ENCODE measurements at places on chromosomes 7 and 10.

DNA sequence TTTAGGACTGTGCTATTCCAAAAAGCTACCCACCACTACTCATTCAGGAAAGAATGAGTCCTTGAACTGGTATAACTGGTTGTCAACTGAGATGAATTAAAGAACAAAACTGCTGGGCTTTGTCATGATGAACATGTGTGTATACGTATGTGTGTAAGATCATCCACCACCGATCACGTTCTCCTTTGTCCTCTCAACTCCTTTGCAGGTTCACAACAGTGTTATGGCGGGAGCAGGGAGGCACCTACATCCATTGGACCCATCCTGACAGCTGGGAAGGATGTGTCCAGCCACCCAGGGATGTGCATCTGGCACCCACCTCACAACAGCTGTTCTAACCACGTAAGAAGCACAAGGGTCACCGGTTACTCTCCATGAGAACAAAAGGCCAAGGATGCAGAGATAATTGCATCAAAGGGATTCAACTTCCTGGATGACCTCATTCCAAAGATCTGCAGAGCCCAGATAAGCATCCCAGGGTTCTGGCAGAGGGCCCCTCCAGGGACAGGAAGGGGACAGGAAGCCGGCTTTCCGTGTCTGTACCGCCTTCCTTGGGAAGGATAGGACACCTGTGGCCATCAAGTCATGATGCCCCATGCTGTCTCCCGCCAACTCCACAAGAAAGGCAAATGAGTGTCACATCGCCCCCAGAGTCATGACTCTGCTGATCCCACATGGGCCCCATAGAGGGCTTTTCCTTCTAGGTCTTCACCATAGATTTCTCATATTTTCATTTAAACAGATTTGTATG is 66.1 kb downstream of the STEAP1B start:
- DNase-seq, result no peak

GRCh38 chr10:12181065-12181775 is 14.5 kb downstream of the NUDT5 start:
- DNase-seq, result peak; percentile 62

DNA sequence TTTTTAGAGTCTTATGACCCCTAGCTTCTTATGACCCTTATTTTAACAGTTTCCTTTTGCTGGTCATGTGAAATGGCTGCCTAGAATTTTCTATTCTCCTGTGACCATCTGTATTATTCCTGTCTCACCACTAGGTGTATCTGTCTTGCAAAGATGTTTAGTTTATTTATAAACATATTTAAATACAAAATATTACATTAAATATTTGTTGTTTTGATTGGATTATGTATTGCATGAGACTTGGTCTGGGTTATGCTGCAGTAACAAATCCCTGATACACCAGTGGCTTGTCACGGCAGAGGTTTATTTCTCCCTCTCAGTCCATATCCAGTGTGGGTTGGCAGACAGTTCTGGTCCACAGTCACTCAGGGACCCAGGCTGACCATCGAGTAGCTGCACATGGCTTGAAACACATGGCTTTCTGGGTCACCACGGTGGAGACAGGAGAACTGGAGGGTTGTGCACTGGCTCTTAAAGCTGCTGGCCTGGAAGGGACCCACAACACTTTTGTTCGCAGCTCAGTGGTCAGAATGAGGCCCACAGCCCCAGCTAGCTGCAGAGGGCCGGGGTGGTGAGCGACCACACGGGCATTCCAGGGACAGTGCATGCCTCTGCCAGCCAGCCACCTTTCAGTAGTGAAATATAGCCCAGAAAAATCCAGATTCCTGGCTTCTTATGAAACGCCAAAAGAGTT is 7.4 kb downstream of the RASSF4 start:
- DNase-seq, result no peak

DNA sequence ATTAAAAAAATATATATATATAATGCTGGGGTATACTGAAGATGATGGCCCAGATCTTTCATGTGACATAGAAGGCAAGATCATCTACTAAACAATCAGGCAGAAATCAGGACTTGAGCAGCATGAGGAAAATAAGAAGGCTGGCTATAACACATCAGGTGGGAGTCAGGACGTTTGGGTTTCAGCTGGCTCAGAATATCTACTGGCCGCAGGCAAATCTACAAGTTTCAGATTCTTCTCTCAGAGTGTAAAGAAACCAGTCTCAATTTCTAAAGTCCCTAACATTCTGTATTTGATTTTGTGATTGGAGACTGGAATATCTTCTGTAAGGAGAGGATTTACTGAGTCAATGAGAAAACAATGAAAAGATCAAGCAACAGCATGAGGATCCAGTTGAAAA is 37.7 kb upstream of the FAM3C start:
- DNase-seq, result no peak

DNA sequence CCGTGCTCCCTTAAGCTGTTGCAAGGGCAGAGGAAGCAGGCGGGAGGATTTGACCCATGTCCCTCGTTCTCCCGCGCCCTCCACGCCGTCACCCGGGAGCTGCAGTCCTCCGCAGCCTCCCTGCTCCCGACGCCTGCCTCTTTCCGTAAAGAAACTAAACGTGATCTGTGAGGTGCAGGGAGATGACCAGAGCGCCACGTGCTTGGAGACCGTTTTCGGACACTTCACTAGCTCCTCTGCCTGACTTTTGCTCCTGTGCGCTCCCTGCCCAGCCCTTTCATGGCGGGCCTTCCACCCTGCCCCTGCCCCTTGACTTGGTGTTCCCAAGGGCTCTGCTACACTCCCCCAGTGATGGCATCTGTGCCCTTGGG is 171.2 kb downstream of the LSM5 start:
- DNase-seq, result no peak

GRCh38 chr10:86077271-86077670 is 289.3 kb downstream of the GRID1 start:
- no peak for DNase-seq

Measured in activated T-helper 1 cell treated with anti-CD3 and anti-CD28 coated beads, Interleukin-12 subunit alpha, Interleukin-12 subunit beta, Interleukin-2, Interleukin-4 antibody, amounts not matched to agents 30 ng/mL and 10 ng/mL and 1 ng/mL, durations not matched to agents 14 hours and 24 hours and 36 hours (primary cell).